ENCODE measurements at places on chromosomes 2 and 18. TPM values are rescaled to one million over a fixed set of nuclear protein-coding genes. Genes with fewer than 3 reads are reported as not detected.

DNA sequence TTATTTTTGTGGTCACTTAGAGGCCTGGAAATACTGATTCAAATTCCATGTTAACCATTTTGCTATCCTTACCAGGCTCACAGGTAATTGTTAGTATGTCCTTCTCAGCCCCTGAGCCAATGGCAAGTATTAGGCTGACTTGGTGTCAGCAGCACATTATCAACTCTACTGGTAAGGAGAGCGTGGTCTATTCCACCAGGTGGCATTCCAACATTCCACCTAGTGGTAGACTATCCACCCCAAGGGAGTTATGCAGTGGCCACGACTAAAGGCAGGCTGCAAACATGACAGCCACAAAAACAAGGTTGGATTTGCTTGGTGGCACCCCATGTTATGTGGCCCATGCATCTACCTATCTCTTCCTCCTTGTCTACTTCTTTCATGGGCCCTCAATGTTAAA lies 31.8 kb upstream of the GCC2 start:
- DNase-seq, result peak; percentile 43

DNA sequence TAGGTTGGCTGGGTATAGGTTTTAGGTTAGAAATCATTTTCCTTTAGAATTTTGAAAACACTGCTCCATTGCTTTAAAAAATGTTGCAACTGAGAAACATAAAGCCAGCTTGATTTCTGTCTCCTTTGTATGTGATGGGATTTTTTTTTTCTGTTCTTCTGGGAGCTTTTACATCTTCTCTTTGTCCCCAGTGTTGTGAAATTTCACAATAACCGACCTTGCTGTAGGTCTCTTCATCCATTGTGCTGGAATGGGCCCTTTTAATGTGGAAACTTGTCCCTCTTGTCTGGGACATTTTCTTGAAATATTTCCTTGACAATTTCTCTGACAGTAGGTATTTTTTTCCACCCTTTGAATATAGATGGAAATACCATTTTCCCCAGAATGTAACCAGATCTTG lies 44.0 kb upstream of the LAPTM4A start:
- DNase-seq, result no peak

DNA sequence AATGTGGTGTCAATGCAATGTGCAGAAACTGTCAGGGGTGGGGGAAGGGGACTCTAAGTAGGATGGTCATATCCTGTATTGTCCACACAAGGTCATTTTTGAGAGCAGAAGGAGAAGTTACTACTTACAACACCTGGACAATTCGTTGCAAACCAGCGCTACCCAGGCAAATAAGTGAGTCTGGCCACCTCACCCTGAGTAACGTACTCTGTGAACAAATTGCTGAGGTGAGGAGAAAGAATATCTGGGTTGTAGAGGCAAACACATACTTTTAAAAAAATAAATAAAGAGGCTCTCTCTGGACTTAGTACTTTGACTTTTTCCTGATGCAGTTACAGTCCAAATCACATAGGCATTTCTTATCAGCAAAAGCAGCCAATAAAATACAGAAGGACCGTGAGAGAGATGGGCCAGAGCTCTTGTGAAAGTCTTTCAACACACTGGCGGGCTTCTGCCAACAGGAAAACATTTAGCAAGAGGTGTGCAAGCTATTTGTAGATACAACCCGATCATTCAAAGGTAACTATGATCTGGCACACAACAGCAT lies 268.2 kb upstream of the ID2 start:
- DNase-seq, result no peak

DNA sequence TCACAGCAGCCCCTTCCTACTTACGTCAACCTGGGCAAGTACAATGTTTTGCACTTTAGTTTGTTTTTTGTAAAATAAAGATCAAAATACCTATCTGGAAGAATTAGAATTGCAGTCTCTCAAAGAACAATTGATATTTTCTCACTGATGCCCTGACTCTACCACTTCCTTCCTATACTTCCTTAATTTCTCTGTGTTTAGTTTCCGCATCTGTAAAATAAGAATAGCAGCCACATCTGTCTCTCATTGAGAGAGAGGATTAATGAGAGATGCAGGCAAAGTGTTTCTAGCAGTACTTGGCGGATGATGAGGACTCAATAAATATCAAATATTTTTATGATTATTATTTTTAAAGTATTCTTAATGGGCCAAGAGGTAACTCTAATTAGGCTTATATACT lies 122.6 kb upstream of the PIEZO2 start:
- no peak for DNase-seq

- no peak for DNase-seq
Observed at GRCh38 chr2:207935121-207935990, 90.0 kb downstream of the PLEKHM3 start.

DNA sequence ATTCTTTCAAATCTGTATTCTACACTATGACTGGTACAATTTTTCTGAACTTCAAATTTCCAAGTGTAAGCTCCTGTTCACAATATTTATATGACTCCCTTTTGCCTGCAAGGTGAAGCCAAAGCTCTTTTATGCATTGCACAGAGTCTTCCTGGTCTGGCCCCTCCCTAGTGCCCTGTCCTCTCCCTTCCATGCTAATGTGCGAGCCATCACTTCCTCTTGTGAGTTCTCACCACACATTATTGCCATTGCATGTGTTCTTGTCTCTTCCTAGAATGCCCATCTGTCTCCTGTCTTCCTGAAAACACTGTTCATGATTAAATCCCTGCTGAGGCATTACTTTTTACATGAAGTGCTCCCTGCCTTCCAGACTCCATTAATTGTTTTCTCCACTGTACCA lies 169.9 kb downstream of the MC4R start:
- no peak for DNase-seq

DNA sequence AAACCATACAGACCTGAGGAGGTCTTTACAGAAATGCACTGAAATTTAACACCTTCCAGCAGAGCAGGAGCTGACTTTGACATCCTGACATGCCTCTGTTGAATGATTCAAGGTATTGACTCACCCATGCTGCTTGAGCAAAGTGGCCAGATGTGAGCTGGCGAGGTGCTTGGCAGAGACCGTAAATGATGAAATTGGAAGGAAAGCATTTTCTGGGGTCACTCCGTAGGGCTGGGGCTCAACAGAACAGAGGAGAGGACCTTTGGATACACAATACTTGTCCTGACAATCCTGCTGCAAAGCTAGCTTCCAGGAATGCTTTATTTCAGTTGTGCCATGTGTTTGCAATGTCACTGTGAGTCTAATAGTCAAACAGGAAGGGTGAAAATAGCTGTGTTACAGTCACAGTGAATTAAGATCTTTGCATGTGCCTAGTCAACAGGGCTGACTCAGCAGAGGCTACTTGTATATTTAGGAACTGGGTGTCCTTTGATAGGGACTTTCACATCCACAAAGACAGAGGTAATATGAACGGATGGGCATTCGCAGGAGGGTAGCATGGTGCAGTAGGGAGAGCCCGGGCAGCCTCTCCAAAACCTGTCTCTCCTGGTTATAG lies 31.6 kb upstream of the NCK2 start:
- no peak for DNase-seq

GRCh38 chr2:19653509-19653908 lies 248.3 kb downstream of the TTC32 start:
- no peak for DNase-seq

DNA sequence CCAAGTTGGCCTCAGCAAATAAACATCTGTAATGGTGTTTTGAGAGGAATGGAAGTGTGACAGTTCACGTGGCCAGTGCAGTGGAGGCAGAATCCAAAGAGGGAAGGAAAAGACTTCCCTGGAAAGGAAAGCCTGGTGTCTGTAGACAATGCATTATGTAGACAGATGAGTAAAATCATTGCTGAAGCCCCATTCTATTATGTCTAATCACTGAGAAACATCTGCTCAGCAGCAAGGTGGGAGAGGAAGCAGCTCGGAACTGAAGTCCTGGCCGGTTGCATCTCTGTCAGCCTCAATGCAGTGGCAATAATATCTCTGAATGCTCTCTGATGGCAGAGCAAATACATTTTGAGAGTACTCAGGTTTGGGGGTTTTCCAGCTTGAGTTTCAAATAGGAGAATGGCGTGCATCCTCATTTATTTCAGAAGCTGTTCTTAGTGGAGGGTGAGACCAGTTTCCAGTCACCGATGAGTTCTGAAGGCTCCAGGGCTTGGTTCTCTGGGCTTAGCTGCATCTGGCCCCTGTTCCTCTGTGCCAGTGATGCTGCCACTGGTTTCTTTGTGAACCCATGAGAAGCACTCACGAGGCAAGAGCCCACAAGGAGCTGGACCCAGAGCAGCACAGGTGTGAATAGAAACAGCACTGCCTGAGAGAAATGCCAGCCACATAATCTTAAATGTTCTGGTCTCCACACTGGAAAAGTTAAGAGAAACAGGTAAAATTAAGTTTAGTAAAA lies 63.3 kb downstream of the RPIA start:
- DNase-seq, result no peak

- no peak for DNase-seq
Observed at GRCh38 chr2:119809339-119810048, 49.8 kb downstream of the PTPN4 start.

DNA sequence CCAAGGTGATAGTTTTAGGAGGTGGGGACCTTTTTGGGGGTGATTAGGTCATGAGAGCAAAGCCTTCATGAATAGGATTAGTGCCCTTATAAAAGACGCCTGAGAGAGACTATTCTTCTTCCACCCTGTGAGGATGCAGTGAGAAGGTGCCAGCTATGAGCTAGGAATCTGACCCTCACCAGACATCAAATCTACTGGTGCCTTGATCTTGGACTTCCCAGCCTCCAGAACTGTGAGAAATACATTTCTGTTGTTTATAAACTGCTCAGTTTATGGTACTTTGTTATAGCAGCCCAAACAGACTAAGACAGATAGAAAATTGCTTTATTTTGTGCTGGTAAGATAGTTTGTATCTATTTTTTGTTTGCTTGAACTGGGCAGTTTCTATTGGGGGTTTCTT lies 40.1 kb downstream of the PHLPP1 start:
- no peak for DNase-seq

DNA sequence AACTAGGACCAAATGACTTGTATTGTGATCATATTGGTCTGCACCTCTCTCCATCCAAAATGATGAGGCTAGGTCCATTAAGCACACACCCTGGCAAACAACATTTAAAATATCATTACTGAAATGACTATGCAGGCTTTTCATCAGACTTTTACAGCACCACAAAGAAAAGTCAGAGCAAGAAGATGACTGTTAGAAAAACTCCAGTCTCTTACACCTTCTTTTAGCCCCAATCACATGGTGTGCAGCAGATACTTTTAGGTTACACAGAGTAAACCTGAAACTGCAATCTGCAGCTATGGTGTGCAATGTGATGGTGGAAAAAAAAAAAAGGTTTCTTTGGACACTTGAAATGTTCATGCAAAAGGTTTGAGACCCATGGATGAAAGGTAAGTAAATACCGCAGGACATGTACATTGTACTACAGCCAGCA lies 5.4 kb upstream of the POLI start:
- DNase-seq, result no peak

- no peak for DNase-seq
Observed at GRCh38 chr2:27381577-27382181, 1.1 kb upstream of the ZNF513 start.

GRCh38 chr2:43541165-43541564 lies 54.7 kb downstream of the THADA start:
- no peak for DNase-seq

DNA sequence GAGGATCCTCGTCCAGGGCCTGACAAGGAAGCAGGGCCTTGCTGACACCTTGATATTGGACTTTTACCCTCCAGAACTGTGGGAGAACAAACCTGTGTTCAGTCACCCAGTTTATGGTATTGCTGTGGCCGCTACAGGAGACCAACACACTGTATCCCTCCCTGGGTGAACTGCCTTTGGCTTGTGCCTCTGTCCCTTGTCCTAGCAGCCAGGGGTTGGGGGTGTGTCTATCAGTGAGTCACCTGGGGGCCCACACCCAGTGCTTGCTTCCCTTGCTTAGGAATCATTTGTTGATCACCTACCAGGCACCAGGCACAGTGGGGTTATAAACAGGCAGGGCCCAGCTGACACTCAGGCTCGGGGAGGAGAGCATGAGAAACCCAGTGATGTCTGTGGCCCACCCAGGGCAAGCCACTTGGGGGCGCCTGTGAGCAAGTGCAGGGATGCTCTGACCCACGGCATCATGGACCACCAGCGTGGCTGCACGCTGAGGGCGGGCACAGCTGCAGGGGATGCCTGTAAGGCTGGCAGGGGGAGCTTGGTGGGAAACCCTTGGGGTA lies 17.1 kb downstream of the TMEM185B start:
- DNase-seq, result peak; percentile 81

- DNase-seq, result no peak
Observed at GRCh38 chr18:63562284-63562683, 20.1 kb downstream of the SERPINB12 start.

- peak; percentile 91 for DNase-seq
Observed at GRCh38 chr2:223101340-223102039, 49.5 kb downstream of the KCNE4 start.

DNA sequence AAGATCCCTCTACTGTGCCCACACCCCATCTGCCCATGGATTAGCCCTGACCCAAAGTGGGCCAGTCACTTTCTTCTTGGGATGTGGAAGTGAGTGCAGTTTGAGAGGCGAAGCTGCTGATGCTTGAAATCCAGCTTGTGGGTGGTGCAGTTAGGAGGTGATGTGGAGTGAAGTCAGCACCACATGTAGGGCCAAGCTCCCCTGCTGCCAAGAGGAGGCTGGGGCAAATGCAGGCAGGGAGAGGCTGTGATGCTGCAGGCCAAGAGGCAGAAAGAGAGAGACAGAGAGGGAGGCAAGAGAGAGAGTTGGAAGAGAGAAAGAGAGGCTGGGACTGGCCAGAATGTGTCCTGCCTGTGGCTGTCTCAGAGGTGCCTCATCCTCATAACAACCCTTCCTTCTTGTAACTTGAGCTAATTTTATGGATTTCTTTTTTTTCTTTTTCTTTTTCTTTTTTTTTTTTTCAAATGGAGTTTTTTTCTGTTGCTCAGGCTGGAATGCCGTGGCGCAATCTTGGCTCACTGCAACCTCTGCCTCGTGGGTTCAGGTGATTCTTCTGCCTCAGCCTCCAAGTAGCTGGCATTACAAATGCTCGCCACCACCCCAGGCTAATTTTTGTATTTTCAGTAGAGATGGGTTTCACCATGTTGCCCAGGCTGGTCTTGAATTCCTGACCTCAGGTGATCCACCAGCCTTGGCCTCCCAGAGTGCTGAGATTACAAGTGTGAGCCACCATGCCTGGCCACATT lies 35.3 kb upstream of the CAB39 start:
- DNase-seq, result no peak

Gene GALNT5
- 0.05 TPM for polyA plus RNA-seq

Gene MRPS9
- polyA plus RNA-seq, result 65.2 TPM

Gene TXNL4A
- polyA plus RNA-seq, result 277 TPM

Gene MTX2
- 81.7 TPM for polyA plus RNA-seq

Gene LRP2
- 0.49 TPM for polyA plus RNA-seq

Gene FHOD3
- 2.7 TPM for polyA plus RNA-seq

Gene ALPI
- polyA plus RNA-seq, result not detected

Gene FAM237A
- not detected for polyA plus RNA-seq

Gene MATN3
- 4.4 TPM for polyA plus RNA-seq

Gene TMBIM1
- 9.5 TPM for polyA plus RNA-seq

Gene SERPINB4
- 2.3 TPM for polyA plus RNA-seq

Gene SNRNP27
- polyA plus RNA-seq, result 133 TPM

Gene EPB41L3
- 8.0 TPM for polyA plus RNA-seq

Gene CCDC141
- 11.7 TPM for polyA plus RNA-seq

Gene RAB6C
- polyA plus RNA-seq, result not detected

Gene NCKAP1
- 61.7 TPM for polyA plus RNA-seq

Gene NIF3L1
- polyA plus RNA-seq, result 70.8 TPM

Gene TBR1
- polyA plus RNA-seq, result not detected

Gene C2orf80
- 0.92 TPM for polyA plus RNA-seq

All from GM23338 (cell line).